ENCODE measurements at places on chromosomes 2 and 18.

GRCh38 chr2:29322011-29322410 lies 206.8 kb downstream of the CLIP4 start:
- DNase-seq: no peak

GRCh38 chr2:70344195-70344594 lies 42.3 kb upstream of the FAM136A start:
- DNase-seq: no peak

- DNase-seq: peak; percentile 24
These were observed 70.3 kb downstream of the POLR1A start for GRCh38 chr2:86035376-86035882.

GRCh38 chr2:172038604-172039003 lies 38.9 kb downstream of the METAP1D start:
- DNase-seq: no peak

DNA sequence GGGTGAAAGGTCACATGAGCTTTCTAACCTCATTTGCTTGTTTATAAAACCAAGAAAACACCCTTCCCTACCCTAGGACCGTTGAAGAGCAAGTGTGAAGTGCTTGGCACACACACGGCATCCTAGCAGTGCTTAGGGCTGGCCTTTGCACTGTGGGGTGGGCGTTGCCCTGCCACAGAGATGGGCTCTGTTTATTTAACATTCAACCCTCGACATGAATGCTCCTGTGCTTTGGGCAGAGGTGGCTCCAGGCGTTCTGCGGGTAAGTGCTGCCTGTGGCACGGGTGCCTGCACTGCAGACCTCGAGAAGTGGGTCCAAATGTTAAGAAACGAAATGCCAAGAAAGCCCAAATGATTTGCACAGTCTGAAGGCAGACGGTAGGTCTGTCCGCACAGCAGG lies 170.1 kb downstream of the FHOD3 start:
- DNase-seq: no peak

GRCh38 chr18:9217743-9218451 lies 81.3 kb downstream of the ANKRD12 start:
- no peak for DNase-seq

DNA sequence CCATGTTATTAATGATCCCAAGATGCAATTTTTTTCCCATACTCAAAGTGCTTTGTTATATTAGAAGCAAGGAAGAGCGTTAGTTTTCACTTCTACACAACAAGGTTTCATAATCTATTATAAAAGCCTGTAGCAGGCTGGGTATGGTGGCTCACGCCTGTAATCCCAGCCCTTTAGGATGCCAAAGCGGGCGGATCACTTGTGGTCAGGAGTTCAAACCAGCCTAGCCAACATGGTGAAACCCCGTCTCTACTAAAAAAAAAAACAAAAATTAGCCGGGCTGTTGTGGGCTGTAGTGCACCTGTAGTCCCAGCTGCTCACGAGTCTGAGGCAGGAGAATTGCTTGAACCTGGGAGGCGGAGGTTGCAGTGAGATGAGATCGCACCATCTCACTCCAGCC lies 19.0 kb upstream of the SERPINB2 start:
- DNase-seq: no peak

DNA sequence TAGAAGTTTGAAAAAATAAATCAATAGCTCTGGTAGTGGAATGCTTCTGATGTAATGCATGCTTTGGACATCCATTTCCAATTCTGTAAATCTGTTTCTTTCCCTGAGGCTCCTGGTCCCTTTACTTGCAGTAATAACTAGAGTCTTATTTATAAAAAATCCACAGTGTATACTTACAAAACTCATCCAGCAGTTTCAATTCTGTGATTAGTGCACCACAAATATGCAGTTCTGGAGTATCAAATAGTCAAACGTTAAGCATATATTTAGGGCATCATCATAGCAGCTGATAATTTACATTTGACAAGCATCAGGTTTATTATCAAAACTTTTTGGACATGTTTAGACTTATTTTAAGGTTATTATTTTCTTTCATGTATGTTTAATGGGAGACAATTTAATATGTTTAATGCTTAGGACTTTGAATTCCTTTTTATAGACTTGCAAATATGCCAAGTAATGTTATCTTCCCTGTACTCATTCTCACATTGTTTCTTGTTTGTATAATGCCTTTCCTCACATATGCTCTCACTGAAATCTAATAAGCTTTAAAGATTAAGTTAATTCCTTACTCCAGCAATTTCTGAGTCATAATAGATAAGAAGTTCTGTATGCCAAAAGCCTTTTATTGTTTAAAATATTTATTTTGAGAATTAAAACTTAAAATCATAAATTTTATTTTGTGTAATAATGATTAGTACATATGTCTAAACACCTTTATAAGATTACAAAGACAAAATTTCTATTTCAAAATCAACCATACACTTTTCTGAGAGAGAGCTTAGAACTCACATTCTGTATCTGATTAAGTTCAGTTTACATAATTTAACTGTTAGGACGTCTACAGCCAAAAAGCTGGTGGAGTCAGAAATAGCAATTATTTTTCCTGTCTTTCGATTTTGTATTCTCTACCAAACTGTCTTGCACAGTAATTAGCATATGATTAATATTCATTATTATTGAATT lies 341.5 kb upstream of the TMEFF2 start:
- no peak for DNase-seq

DNA sequence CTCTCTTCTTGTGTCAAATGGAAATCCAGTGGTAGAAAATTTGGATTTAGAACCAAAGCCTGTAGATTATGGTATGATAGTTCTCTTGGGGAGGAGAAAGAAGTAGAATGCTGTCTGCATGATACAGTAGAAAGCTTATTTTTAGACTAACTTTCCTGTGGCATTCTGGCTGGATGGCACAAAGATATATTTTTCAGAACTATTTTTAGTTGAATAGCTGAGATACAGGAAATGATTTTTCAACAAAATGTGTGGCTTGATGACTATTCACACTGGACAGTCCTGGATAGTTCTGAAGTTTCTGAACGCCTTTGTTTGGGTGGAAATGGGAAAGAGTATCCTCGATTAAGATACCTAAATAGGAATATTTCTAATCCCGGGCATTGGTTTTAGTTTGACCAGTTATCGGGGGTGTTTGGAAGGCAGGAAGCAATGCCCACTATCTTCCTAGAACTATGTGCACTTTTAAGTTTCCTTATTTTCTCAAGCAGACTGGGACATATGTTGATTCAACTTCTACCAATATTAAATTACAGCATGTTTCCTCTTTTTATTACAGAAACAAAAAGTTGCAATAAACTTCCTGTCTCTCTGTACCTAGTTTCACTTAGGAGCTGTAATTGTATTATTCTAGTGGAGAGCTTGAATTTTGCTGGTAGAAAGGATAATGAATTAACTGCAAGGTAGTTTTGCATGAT lies 32.1 kb downstream of the GDF7 start:
- no peak for DNase-seq
